Transverse colon (tissue), 4 donors: ENCODE measurements at places on chromosomes 5 and 9. TPM values are rescaled to one million over a fixed set of nuclear protein-coding genes. Genes with fewer than 3 reads are reported as not detected.

DNA sequence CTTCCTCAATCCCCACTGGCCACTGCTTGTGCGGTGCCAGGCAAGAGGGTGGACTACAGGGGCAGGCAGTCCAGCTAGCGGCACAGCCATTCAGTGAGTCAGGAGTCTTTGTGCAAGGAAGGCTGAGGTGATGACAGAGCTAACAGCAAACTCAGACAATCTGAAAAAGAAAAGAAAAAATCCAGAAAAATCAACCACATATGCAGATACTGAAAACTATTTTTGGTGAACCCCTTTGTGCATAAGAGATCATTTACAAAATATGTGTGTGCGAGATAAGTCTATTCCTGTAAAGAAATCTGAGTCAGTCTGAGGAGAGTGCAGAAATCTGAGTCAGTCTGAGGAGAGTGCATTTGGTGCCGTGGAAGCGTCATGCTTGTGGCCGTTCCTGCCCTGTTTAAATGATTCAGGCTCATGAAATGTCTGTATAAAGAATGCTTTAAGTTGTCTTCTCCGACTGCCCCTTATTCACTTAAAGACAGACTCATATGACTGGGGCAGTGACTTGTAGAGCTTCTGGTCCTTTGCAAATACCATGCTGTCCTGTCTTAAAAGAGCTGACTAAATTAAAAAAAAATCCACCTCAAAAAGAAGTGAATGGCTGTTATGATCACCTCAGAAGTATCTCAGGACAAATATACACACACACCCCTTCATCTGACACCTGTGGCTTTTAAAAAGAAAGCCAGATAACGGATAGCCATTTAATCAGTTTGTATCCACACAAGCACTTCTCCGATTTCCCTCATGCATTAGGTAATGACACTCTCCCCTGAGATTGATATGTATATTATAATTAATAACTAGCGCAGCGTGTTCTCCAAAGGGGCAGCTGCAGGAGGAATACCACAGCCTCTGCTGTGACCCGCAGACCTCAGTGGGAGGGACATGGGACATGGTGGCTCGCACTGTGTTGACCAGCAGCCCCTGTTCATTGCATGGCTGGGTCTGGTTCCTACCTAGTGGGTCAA lies 47.3 kb downstream of the TRIO start:
- DNase-seq, result no peak

DNA sequence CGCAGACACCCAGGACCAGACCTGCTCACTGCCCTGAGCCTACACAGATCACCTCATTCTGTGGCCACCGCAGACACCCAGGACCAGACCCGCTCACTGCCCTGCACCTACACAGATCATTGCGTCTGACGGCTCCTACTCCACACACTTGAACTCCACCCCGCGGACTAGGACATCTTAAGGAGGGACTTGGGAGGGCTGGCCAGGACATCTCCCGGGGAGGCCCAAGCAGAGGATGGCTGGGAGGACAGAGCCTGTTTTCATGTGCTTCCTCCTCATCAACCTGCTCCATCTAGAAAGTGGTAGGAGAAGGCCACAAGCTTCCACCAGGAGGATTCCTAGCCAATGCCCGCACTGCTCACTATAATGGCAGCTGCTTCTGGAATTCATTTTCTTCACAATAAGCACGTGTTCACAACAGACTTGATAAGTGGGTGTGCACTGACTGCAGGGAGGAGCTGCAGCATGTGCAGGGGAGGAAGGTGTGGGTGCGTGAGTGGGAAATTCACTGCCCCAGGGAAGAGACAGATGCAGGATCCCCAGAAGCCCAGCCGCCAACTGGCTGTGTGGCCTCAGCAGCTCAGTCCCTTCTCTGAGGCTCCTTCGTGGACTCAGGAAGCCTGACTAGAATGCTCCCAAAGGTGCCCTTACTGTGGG lies 64.8 kb downstream of the AK8 start:
- no peak for DNase-seq

DNA sequence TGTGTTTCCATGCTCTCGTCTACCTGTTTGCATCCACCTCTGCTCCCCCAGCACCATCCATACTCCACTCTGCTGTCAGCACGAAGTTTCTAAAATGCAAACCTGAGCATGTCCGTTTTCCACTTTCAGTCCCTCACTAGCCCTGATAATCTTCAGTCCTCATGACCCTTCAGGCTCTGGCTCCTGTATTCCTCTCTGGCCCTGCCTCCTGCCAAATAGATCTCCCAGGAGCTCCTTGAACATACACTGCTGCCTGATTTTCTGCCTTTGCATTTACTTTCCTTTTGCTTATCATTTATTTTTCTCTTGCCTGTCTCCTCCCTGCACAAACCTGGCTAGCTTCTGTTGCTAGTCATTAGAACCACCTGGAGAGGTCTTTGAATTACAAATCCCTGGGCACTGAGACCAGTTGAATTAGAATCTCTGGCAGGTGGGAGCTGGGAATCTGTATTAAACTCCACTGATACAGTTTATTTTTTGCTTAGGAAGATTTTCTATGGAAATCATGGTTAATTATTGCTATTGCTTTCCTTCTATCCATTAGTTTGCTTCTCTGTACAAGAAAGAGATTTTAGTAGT lies 18.5 kb downstream of the ARHGEF28 start:
- DNase-seq, result no peak

GRCh38 chr9:79329861-79330260 lies 241.9 kb upstream of the TLE4 start:
- DNase-seq, result no peak

Gene ENTPD2
- 17.1 TPM for total RNA-seq

DNA sequence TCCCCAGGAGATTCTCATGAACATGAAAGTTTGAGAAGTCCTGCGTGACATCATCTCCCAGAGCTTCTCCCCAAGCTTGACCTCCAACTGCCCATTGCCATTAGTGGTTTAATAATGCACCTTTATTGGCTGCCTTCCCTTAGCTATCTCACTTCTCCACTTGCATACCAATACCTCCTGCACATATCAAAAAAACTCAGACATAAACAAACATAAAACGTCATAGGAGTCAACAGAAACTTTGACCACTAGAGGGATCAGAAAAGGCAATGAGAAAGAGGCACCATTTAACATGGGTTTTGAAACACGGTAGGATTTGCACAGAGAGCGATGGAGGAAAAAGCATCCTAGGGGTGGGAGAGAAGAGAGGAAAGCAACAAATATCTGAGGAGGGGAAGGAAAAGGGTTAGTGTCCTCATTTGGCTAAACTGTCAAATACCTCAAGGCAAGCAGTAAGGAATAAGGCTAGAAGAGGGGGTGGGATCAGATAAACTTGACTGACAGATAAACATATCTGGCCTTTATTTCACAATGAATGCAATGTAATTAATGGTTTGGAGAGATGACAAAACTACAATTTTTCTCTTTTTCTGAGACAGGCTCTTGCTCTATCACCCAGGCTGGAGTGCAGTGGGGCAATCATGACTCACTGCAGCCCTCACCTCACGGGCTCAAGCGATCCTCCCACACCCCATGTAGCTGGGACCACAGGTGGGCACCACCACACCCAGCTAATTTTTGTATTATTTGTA lies 27.0 kb downstream of the GNAQ start:
- DNase-seq, result no peak
